Stimulated activated CD8-positive, alpha-beta memory T cell treated with anti-CD3 and anti-CD28 coated beads, Interleukin-4, amount 100 ng/mL, for 1 hour (primary cell): ENCODE measurements at places on chromosomes 11 and 22.

GRCh38 chr11:10655943-10656576 is 37.5 kb downstream of the IRAG1 start:
- DNase-seq = no peak

- DNase-seq = no peak
These were observed 7.8 kb downstream of the TRIOBP start for GRCh38 chr22:37704645-37705044.

- no peak for DNase-seq
These were observed 634.3 kb downstream of the OPCML start for GRCh38 chr11:132898021-132898420.

DNA sequence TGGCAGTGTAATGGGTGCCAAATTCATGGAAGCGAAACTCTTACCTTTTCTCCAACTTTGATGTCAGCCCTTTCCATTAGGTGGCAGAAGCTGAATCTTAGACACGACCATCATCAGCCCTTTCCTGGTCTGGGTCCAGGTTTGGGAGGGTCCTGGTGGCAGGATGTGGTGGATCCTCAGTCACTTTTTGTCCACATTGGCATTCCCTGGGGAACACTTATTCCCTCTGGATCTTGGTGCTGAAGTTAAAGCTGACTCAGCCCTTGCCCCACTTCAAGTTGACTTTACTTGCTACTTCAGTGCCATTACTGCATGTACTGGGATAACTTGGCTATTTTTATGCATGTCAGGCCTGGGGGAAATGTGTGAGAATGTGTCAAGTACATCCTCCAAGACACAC is 16.6 kb upstream of the NTM start:
- DNase-seq = no peak

DNA sequence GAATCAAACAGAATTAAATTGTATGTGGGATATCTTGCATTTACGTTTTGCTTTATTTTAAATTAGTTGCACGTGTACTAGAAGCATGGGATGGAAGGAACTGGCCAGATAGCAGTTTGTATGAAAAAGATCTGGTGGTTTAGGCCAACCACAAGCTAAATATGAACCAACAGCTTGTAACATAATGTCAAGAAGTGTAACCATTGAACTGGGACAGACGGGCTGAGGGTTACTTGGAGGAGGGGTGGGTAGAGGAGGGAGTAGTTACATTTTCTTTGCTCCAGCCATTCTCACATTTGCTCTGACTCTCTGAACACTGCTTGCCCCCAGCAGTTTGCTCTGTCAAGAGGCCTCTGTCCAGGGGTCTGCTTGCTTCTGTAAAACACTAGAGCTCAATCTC is 31.7 kb upstream of the CXCR5 start:
- DNase-seq = no peak

DNA sequence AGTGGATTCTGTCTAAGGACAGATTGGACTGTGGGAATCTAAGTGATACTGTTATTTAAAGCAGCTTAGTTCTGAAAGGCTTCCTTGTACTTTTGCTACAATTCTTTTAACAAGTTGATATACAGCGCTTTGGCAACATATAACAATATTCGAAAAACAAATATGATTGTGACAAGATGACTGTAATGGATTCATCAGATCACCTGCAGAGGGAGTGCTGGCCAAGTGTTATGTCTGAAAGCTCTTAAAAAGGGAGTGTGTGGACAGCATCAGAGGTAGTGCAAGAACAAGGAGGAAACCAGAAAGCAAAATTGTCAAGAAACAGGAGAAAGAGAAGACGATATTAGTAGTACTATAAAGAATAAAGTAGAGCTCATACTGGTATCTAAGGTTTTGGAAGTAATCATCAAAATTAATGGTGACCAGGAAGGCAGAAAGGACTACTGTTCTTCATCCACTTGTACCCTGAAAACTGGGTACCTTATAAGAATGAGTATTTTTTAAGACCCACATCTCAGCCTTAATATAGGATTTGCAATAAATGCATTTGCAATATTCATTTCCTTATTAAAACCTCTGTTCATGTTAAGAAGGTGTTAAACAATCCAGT is 1112.0 kb upstream of the CCDC90B start:
- DNase-seq = no peak

DNA sequence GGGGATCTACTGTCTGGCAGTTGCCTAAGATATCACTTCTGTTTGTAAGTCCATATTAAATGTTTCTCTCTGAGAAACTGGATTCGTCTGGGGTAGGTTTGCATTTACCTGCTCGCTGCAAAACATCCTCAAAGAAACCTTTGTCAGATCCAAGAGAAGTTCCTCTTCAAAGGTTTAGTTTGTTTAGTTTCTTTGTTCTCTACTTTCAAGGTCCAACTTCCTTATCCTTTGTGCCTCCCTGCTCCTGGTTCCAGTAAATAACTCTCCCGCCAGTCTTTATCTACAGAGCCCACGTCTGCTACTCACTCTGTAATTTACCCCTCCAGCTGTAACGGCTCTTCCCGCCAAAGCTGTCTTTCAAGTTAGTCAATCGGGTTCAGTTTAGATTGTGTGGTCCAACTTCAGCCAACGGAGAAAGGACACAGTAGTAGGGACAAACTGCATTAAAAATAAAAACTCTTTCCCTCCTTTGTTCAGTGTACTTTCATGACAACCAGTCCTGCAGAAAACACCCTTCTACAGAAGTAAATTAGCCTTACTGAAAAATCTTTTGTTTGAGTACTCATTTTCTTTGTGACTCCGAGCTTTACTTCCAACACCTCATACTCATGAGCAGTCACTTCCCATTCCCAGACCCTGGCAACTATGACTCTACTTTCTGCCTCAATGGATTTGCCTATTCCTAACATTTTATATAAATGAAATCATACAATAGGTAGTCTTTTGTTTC is 41.0 kb downstream of the TMPRSS5 start:
- no peak for DNase-seq

DNA sequence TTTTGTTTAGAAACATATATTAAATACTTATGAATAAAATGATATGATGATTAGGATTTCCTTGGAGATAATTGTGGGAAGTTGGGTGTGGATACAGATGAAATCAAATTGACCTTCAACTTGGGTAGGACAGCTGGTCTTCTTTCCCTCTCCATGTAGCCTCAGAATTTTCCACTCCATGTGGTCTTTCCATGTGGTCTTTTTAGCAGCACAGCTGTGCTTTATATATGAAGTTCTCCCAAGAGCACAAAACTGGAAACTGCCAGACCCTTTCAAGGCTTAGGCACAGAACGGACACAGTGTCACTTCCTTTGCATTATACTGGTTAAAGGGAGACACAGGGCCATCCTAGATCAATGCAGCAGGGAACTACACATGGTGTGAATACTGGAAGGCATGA is 28.6 kb downstream of the FAM76B start:
- no peak for DNase-seq

- no peak for DNase-seq
These were observed 344.0 kb upstream of the FAT3 start for GRCh38 chr11:91880660-91881059.

- no peak for DNase-seq
These were observed 68.1 kb upstream of the BID start for GRCh38 chr22:17842386-17842785.

- no peak for DNase-seq
These were observed 1.1 kb downstream of the PLAAT5 start for GRCh38 chr11:63489879-63490278.

GRCh38 chr11:125215976-125216375 is 51.4 kb downstream of the PKNOX2 start:
- no peak for DNase-seq
